ENCODE measurements at places on chromosomes 5 and 9.

DNA sequence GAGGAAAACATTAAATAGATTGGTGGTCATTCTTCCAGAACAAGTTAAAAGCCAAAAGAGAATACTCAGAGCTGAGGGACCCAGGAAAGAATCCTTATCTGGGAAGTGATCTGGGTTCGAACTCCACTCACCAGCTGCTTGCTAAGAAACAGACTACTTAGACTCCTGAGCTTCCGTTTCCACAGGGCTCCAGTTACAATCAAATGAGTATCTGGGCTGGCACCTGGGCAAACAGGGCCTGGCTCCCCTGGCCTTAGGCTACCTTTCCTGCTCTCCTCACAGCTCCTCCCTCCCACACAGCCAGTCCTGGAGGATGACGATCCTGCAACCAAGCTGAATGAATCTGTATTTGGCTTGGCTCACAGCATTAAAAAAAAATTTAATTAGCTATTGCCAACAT, 2.5 kb downstream of the MAPK9 start:
- DNase-seq, result no peak

DNA sequence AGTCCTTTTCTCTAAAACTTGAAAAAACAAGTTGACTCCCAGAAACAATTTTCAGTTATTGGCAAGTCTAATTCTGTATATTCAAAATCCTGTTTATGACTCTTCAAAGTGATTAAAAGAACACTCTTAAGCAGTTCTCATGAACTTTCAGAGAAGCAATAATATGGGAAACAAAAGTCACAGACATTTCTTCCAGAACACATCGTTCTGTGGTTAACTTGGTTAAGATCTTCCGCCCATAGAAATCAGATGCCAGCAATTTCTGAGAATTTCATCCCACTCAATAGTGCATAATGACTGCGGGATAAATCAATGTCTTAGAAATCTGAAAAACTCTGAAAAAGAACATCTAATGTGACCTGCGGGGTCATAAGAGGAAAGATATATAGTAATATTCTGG, 300.5 kb downstream of the COX7C start:
- no peak for DNase-seq

DNA sequence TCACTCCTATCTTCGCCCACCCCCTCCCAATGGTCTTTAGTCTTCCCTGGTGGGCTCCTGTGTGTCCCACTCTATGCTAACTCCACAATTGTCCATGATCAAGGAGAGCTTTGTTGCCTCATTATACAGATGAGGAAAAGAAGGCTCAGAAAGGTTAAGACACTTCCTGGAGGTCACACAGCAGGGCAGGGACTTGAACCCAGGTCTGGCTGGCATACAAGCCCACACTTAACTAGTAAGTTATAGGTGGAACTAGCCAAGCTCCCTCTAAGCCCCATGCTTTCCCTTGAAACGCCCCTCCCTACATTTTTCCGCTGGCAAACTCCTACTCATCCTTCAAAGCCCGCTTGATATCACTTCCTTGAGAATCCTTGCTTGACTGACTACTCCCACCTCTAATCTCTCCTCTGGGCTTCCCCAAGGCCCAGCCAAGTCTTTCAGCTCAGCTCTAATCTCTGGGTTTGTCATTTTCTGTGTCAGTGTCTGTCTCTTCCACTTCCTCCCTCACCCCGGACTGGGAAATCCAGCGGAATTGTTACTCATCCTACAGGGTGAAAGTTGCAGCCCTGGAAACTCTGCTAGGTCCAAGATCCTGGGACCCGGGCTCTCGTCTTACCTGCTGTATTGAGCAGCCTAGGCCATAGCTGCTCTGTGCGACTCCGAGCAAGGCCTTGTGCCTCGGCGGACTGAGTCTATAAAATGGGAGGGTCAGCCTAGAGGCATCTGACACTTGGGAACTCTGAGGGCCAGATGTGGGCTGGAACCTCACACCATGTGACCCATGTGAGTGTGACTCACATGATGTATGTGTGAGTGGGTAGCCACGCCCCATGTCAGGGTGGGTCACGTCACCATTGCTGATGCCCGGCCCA, 144.5 kb downstream of the GAPVD1 start:
- no peak for DNase-seq

DNA sequence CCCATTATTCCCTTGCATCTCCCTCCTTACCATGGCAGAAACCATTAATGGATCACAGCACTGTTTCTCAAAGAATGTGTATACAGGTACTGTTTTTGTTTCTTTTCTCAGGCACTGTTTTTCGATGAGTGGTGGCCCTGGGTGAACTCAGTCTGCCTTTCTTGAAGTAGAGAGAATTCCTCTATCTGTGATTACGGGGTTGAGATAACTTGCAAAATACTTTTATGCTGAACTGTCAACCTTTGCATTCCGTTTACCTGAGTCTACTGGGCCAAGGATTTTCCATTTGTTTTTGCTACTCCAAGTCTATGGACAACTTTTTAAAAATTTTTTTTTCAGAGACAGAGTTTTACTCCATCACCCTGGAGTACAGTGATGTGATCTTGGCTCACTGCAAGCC, 82.7 kb upstream of the CLINT1 start:
- DNase-seq, result no peak

GRCh38 chr5:145479857-145480256, 355.3 kb downstream of the PRELID2 start:
- DNase-seq, result no peak

DNA sequence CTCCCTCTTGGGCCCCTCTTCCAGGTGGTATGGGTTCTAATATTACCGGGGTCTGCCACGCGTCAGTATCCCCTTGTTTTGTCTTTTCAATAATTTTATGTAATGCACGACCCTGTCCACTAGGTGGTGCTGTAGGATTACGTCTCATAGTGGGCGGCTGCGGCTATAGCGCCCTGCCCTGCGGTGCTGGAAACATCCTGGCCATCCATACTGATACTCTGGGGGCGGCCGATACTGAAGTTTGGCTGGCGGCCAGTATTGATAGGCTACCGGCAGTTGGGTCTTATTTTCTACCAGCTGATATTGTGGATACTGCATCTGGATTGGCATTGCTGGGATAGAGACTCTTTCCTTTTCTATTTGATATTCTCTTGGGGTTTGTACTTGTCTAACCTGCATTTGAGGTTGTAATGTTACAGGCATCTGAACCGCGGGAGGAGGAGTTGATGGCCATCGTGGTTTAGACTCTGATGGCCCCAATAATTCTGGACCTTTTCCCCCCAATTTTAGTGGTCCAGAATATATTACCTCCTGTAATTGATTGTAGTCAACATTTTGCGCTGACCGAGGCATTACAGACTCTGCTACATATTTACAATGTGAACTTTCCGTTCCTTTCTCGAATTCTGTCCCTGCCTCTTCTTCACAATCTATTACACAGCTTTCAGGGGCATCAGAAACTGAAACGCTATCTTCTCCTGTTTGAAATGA, 3.3 kb upstream of the TMEM141 start:
- DNase-seq, result peak; percentile 65

DNA sequence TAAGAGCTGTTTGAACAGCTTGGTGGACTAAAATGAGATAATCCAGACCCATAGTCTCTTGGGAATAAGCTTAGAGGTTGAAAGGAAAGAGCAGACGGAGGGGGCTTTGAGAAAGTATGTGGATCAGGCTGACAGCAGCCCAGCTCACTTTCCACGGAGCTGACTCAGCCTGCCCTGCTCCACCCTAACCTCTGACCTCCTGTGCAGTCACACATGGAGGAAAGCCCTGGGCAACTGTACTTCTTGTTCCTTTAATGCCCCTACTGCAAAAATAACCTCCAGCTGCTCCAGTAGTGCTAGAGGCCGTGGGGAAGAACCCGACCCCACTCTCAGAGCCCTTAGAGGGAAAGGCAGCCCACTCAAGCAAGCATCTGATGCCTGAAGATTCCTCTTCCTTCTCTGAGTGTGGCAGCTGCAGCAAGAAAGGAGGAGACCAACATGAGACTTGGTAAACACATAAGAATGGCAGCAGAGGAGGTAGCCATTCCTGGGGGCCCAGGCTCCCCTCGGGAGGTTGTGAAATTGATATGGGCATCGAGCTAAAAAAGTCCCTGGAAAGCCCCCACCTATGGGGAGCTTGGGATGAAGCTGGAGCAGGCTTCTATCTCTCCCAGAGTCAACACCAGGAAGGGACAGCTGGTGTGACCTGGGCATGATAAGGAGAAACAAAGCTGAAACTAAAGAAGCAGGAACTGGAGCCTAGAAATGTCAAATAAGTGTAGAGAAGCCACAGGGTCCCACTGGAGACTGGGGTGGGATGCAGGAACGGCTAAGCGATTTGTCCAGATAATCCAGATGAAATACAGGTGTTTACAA, 204.3 kb downstream of the PIK3R1 start:
- no peak for DNase-seq

DNA sequence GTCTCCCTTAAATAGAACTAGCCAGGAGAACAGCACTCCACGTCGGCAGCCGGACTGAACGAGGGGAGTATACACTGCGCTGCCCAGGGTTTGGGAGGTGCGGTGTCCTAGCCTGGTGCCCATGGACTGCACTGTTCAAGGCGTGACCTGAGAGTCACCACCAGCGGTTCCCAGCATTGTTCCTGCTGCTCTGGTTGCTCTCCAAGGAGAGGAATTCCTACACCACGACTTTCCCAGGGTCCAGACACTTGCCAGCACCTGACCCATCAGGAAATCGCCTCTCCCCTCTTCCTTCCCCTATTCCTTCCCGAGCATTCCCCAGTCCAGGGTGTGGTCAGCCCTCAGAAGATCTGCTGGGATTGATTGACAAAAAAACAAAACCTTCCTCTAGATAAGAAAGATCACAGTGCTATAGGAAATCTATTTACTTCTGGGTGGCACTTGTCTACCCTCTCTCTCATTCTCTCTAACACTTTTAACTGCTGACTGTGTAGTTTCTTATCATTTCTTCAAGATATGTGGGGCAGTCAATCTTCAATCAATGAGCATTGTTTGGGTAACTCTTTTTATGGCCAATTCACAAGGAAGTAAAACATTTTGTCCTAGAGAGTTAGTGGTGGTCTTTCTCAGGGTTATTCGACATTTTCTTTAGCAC, 297.8 kb upstream of the ACTBL2 start:
- DNase-seq, result no peak
